ENCODE measurements at places on chromosomes 6 and 20. TPM values are rescaled to one million over a fixed set of nuclear protein-coding genes. Genes with fewer than 3 reads are reported as not detected.

GRCh38 chr6:148952147-148953035 is 205.6 kb downstream of the UST start:
- no peaks in the 10 kb centered on the region for H3K27me3 ChIP-seq
- no peak overlapping the region for H3K27ac ChIP-seq
- H3K4me1 ChIP-seq: no peaks in the 10 kb centered on the region

GRCh38 chr20:3166338-3166912 is 6.8 kb upstream of the FASTKD5 start:
- H3K27ac ChIP-seq: no peak overlapping the region
- DNase-seq: no peak
- no peaks in the 10 kb centered on the region for H3K36me3 ChIP-seq
- H3K27me3 ChIP-seq: no peaks in the 10 kb centered on the region

GRCh38 chr6:158050107-158050735 is 68.6 kb downstream of the SYNJ2 start:
- no peaks in the 10 kb centered on the region for H3K27me3 ChIP-seq
- H3K27ac ChIP-seq: no peak overlapping the region
- no peak overlapping the region for H3K4me3 ChIP-seq
- no peaks in the 10 kb centered on the region for H3K36me3 ChIP-seq
- H3K4me1 ChIP-seq: no peaks in the 10 kb centered on the region
- DNase-seq: no peak

DNA sequence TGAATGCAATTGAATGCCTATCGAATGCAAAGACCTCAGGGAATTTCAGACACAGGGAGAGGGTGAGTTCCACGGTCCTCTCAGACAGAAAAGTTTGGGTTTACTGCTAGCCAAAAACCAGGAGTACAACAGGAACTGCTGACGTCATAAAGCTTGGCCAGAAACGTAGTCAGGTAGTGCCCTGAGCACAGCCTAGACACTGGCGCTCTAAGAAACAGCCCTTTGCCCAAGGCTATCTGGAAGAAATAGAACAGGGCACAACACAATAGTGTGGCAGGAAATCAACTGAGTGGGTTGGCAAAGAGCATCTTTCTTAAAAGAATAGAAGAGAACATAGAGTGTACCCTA is 58.0 kb downstream of the GFOD1 start:
- no peak overlapping the region for H3K27ac ChIP-seq
- DNase-seq: no peak
- H3K36me3 ChIP-seq: no peaks in the 10 kb centered on the region
- H3K4me1 ChIP-seq: no peaks in the 10 kb centered on the region

GRCh38 chr20:52039790-52040189 is 151.8 kb downstream of the ZFP64 start:
- H3K4me1 ChIP-seq: no peaks in the 10 kb centered on the region
- no peak overlapping the region for H3K27ac ChIP-seq
- no peaks in the 10 kb centered on the region for H3K36me3 ChIP-seq
- DNase-seq: no peak
- no peak overlapping the region for H3K4me3 ChIP-seq
- no peaks in the 10 kb centered on the region for H3K27me3 ChIP-seq

- no peaks in the 10 kb centered on the region for H3K36me3 ChIP-seq
- no peak overlapping the region for H3K4me3 ChIP-seq
- H3K27ac ChIP-seq: no peak overlapping the region
These were observed 146.5 kb upstream of the TOP1 start for GRCh38 chr20:40882152-40882551.

DNA sequence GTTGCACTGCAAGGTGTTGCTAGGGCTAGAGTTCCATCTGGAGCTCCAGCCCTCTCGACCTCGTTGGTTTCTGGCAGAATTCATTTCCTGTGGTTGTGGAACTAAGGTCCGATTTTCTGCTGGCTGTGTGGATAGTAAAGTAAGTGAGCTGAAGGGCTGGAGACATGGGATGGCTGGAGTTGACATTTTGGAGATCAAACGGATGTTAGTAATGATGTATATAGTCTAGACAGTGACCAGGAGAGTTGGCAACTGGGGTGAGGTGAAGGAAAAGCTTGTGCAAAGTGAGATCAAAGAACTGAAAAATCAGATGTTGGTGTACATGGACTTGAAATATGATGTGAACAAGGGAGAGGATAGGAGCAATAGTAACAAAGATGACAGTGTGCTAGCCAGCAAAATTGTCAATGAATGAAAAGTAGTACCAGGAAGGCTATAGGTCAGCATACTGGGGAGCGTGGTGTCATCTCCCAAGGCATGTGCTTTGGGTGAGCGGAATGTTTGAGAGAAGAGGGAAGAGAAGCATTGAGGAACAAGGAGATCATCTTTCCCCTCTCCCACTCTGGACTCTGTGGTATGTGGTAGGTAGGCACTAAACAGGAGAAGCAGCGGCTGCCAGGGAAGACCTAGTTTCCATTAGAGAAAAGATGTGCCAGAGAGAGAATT is 7.8 kb downstream of the QRSL1 start:
- H3K4me3 ChIP-seq: no peak overlapping the region
- H3K27ac ChIP-seq: no peak overlapping the region
- H3K27me3 ChIP-seq: no peaks in the 10 kb centered on the region
- no peaks in the 10 kb centered on the region for H3K36me3 ChIP-seq

GRCh38 chr6:49766762-49767161 is 20.3 kb downstream of the PGK2 start:
- DNase-seq: no peak
- H3K36me3 ChIP-seq: no peaks in the 10 kb centered on the region

DNA sequence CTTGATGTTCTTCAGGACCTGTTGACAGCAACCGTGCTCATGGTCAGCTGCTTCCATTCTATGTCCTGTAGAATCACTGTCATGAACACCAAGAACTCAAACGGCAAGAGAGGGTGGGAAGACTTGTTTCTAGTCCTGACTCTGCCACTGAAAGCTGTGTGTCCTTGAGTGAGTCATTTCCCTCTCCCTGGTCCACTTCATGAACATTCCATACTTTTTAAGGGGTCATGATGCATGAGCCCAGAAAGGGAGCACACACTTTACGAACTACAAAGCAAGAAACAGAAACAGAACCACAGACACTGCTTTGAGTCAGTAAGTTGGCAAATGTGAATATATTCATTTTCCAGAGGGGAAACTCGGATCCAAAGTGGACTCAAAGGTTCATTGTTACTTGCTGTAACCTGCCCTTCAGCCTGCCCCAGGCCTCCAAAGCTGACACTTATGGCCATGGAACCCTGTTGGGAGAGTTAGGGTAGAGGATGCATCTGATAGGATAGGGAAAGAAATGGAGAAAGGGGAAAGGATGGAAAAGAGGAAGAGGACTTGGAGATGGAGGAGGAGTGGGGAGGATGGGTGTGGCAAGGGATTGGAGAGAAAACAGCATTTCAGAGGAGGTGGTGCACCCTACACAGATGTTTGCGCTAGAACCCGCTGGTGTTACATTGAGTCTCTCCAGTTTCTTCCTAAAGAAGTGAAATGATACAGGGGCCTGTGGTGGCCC is 129.8 kb downstream of the FOXO3 start:
- no peak for DNase-seq
- no peak overlapping the region for H3K27ac ChIP-seq
- H3K4me3 ChIP-seq: no peak overlapping the region

DNA sequence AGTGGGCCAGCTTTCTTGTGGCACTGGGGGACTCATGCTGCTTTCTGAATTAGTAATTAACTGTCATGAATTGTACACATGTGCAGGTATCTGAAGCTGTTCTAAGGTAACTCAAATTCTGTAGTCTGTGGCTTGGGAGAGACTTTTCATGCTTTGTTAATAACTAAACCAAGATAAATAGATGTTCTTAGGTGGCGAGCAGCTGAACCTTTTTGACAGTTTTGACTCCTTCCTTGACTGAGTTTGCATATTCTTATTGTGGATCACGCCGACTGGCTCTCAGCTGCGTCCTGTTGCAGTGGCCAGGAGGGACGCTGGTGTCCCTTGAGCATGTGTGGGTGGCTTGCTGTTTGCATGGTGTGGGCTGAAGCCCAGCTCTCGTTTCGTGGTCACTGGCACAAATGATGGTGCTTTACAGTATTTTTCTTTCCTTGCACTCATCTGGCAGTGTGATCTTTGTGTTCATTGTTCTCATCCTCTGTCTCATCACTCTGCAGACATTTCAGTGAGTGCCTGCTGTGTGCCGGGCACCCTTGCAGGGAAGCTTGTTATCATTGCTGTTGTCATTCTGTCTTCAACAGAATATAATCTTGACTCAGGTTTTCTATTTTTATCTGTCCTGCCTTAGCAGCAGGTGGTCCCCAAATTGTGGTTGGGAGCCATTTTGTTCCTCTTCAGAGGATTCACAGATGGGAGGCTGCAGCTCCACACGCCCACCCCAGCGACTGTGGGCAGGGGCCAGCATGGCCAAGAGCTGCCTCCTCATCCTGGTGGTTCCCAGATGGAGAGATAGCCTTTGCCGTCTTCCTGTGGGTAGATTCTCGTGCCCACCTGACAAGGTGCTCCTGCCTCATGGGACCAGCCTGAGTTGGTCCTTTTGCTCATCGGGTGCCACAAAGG is 39.6 kb downstream of the DUSP22 start:
- H3K36me3 ChIP-seq: no peaks in the 10 kb centered on the region
- H3K4me1 ChIP-seq: peaks cover 11% of the 10 kb centered on the region
- no peak overlapping the region for H3K27ac ChIP-seq
- no peak overlapping the region for H3K4me3 ChIP-seq

PRRT1 gene
- 6.2 TPM for total RNA-seq

TSHZ2 gene
- total RNA-seq: 40.4 TPM

DSTN gene
- total RNA-seq: 148 TPM

VWA7 gene
- total RNA-seq: 6.3 TPM

CST4 gene
- not detected for total RNA-seq
